ENCODE measurements at places on chromosomes 1 and 21.

GRCh38 chr1:94228640-94229375 lies 8.6 kb downstream of the ARHGAP29 start:
- DNase-seq: no peak

GRCh38 chr1:27004471-27005165 lies 8.0 kb downstream of the TENT5B start:
- no peak for DNase-seq

DNA sequence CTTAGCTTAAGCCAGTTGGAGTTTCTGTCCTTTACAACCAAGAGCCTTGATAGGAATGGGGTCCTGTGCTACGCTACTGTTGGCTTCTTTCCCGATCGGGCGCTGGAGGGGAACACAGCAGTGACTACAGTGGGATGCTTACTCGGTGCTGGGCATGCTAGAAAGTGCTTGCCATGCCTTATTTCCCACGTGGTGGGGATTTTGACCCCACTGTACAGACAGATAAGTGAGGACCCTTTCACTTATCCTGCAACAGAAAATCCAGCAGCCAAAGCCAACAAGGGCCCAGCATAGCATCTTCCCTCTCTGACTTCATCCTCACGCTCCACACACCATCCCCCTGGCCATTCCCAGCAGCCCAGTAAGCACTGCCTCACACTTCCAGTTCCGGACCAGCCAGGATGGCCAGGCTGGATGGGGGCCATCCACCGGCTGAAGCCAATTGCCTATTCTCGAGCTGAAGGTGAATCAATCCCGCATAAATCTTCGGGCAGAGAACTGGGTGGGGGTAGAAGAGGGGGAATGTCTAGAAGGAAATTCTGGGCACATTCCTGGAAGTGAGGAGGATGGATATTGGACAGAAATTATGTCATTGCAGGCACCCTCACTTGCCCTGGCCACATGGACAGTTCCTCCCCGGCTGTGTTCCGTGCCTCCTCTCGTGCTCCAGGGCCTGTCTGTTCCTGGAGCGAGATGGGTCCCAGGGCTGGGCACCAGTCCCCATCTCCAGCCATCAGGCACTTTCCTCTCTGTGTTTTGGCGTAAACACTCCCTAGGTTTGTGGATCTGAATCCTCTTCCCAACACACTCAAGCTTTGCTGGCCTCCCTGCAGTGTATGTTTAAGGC lies 2.0 kb upstream of the ABCG1 start:
- no peak for DNase-seq

DNA sequence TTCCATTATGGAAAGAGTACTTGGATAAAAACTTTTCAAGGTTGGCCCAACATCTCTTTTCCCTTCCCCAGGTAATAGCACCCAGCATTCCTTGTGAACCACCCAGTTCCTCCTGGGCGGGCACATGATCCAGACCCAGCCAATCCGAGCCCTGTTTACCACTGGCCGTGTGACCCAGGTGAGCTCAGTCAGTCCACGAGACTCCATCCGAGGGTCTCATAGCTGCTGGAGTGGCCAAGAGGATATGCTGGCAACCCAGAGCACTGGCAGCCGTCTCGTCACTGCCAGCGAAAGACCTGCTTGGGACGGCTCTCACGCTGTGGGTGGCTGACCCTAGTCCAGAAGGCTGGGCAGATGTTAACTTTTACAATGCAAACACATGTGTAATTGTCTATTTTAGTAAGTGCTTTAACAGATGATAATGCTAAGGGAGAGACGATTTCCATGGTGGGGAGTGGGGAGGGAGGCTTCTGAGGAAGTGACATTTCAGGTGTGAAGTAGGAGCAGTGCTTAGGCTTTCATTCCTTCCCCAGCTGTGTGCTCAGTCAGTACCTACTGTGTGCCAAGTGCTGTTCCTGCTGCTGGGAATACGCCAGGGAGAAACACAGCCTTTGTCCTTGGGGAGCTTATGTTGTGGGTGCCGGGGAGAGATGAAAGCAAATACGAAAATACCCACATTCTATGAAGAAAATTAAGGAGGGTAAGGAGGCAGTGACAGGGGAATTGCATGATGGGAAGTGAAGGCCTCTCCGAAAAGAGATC lies 24.5 kb downstream of the PARK7 start:
- no peak for DNase-seq

GRCh38 chr1:211775170-211775569 lies 55.4 kb downstream of the LPGAT1 start:
- DNase-seq: no peak

GRCh38 chr1:165942927-165943597 lies 115.6 kb downstream of the UCK2 start:
- no peak for DNase-seq

DNA sequence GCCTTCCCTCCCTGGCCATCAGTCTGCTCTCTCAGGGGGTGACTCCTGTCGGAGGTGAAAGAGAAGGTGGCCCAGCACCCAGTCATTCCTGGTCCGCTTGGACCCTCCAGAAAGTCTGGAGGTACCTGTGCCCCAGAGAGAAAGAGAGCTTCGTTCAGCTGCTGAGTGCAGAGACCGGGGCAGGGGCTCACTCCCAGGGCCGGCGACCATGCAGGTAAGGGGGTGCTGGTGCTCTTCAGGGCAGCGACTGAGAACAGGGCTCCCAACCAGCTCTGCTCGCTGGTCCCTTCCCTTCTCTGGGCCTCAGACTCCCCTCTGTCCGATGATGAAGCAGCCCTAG lies 30.1 kb downstream of the HSPG2 start:
- DNase-seq: no peak

- DNase-seq: no peak
These were observed 37.6 kb downstream of the SYT6 start for GRCh38 chr1:114116086-114116485.

GRCh38 chr1:234091876-234092275 lies 187.4 kb downstream of the SLC35F3 start:
- DNase-seq: no peak

DNA sequence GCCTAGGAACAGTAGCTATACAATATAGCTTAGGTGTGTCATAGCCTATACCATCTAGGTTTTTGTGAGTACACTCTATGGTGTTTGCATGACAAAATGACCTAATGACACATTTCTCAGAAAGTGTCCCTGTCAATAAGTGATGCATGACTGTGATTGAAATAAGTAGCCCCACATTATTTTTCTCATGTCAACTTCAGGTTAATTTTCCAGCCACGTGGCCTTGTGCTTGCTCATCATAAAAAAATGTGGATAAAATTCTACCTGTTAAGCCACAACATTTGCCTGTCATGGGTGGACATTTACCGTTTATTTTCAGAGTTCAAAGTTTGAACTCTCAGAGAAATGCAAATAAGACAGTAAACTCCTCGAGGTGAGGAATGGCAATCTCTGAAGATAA lies 5.5 kb downstream of the DISC1 start:
- DNase-seq: no peak

DNA sequence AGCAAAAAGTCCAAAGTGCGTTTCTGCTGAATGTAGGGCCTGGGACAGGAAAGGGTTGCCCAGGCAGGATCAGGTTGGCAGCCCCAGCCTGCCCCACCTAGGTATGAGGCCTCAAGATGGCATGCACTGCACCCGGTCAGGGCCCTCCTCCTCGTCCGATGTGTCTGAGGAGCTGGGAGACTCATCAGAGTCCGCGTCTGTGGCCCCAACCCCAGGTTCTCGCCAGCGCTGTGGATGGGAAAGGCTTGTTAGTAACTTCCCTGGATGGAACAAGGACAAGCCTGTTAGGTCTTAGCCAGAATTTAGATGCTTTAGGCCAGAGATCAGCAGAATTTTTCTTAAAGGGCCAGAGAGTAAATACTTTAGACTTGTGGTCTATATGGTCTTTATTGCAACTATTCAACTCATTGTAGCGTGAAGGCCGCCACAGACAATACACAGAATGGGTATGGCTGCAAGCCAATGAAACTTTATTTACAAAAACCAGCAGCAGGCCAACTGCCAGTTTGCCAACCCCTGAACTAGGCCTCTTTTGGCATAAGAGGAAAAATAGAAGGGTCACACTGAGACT lies 12.4 kb downstream of the PEA15 start:
- no peak for DNase-seq

GRCh38 chr1:43942411-43942810 lies 4.3 kb upstream of the IPO13 start:
- DNase-seq: no peak

DNA sequence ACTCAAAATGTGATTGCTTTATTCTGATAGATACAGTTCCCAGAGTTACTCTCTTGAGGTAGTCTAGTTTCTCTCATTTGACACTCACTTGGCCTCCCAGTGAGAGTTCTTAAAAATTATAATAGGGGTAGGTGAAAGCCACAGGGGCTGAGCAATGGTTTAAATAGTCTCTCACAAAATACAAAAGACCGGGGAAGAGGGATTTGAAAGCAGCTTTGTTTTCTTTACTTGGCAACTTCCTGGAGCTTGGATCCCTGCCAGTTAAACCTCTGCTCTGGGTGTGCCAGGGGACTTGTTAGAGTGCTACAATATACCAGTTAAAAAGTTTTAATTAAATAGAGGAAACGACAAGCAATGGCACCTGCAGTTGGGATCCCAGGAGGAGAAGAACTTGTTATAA lies 31.7 kb downstream of the OR13G1 start:
- no peak for DNase-seq

DNA sequence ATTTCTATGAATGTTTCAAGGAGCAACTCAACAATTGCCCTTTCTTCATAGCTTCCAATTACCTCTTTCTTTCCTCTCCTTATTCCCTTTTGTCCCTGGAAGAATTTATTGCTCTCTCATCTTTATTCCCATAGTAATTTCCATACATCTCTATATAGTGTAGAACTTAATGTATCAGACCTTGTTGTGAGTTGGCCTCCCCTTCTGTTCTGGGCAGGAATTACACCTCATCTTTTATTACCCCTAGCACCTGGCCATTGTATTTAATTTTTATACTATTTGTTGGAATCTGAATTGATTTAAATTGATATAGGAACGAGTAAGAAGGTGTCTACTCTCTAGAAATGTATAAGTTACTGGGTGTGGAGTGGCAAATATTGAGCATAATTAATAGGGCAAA lies 114.5 kb downstream of the CACHD1 start:
- DNase-seq: no peak

- DNase-seq: no peak
These were observed 34.3 kb upstream of the PDE9A start for GRCh38 chr21:42619166-42619565.

DNA sequence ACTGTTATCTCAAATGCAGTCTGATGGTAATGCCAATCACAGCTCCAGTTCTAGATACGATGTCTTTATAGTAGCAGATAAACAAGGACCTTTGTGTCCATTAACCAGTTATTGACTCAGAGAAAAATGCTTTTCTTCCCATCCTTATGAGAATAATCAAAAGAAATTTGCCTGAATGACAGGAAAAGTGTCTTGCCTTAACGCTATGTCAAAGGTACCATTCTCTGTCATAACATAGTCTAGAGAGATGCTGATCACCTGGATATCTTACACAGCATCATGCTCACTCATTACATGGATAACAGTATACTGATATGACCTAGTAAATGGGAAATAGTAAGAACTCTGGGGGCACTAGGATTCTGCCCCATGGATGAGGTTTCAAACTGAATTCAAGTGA lies 151.7 kb upstream of the NEGR1 start:
- no peak for DNase-seq

DNA sequence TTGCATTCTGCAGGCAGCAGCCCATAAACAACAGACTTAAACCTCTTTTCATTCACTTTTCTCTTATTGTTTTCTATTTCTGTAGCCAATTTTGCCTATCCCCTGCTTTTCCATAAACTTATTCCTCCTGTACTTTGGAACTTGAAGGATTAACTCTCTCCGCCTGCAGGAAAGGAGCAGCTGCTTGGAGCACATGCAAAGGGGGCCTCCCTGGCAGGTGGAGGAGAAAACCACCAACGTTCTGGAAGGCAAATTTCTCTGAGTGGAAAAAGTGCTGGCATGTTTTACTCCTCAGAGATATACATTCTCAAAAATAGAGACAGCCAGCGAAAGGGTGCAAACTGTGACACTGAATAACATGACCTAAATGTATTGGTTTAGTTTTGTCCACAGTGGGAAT lies 33.6 kb downstream of the RGS21 start:
- no peak for DNase-seq

DNA sequence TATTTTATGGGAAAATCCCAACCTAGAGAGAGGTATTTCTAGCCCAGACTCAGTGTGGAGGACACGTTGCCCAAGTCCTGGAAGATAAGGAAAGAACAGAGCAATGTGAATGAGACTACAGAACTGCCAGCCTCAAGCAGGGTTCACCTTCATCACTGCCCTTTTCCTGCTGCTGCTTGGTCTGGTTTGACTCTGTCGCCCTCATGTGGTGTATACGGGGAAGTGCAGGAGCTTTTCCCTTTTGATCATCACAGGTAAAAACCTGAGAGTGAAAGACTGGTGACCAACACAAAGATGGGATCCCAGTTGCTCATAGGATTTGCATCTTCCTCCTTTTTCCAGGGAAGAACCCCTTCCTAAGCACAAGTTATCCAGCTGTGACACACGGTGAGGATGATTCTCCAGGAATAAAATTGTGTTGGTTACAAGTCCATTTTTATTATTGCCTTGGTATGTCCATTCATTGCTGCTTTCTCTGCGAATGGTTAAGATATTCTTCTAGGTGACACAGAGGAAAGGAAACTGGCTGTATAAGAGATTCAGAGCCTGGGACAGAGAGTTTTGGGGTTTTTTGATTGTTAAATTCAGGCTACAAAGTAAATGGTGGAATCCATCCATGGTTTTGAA lies 89.5 kb upstream of the CD53 start:
- peak; percentile 51 for DNase-seq

DNA sequence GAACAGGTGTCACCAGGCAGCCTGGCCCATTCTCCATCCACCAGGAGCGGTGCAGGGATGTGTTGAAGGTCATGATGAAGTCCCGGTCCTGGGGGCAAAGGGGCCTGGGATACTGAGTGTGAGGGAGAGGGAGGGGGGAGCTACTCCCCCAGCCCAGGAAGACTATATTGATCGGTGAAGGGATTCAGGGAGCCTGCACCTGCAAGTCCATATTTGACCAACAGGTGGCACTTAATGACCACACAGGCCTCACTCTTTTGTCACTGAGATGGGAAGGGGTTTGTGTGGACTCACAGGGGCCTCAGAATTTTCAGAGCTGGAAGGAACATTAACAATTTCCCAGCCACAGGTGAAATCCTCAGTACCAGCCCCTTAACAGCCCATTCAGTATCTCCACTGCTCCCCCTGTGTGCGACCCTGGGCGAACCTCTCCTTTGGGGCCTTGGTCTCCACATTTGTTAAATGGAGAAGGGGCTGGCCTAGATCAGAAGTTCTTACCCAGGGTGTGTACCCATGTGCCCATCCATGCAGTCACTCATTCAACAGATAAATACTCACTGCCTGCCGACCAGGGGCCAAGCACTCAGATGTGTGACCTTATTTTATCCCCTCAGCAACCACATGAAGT lies 55.6 kb downstream of the NKAIN1 start:
- DNase-seq: peak; percentile 33

DNA sequence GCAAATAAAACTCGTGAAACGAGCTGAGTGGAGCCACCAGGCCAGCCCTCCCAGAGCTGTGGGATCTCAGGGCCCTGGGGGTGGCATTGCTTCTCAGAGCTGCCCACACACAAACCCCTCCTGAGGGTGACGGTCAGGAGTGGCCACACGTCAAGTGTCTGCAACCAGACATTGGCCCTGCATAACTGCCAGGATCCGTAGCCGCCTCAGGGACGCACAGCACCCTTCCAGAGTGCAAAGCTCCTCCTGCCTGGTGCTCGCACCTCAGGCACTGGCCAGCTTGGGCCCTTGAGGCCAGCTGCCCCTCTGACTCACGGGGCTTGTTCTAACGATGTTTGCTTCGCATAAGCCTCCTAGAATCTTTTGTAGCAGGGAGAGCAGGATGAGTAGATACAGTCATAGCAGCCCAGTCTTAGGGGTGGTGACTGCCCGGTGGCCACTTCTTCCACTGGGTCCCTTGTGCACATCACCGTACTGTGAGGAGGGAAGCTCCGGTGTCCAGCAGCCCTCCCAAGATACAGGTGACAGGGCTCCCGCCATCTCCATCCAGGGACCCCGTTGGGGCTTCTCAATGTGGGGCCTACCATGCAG lies 5.0 kb downstream of the WNT3A start:
- DNase-seq: no peak

Data from stimulated activated CD4-positive, alpha-beta T cell treated with anti-CD3 and anti-CD28 coated beads, Interleukin-2, amount 100 ng/mL, for 24 hours (primary cell).